Stimulated activated CD4-positive, alpha-beta T cell treated with anti-CD3 and anti-CD28 coated beads, TNF-alpha, amount 100 ng/mL, for 4 hours (primary cell): ENCODE measurements at places on chromosomes 2 and 18.

GRCh38 chr2:223000872-223001796 is 50.9 kb upstream of the KCNE4 start:
- DNase-seq: no peak

DNA sequence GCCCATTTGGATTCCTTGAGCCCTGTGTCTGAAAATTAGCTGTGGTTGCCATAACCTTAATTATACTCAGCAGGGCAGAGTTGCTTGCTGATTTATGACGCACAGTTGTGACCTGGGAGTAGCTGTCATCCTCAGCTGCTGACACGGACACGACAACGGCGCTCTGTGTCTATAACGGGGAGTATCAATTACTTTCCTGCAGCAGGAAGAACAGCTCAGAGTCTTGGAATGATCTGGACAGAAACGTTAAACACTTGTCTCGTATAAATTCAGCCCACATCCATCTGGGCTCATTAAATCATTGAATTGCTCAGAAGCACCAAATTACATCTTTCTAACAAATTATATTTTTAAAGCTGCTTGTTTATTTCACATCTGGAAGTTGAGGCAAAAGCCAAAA is 116.3 kb downstream of the SEPTIN10 start:
- no peak for DNase-seq

DNA sequence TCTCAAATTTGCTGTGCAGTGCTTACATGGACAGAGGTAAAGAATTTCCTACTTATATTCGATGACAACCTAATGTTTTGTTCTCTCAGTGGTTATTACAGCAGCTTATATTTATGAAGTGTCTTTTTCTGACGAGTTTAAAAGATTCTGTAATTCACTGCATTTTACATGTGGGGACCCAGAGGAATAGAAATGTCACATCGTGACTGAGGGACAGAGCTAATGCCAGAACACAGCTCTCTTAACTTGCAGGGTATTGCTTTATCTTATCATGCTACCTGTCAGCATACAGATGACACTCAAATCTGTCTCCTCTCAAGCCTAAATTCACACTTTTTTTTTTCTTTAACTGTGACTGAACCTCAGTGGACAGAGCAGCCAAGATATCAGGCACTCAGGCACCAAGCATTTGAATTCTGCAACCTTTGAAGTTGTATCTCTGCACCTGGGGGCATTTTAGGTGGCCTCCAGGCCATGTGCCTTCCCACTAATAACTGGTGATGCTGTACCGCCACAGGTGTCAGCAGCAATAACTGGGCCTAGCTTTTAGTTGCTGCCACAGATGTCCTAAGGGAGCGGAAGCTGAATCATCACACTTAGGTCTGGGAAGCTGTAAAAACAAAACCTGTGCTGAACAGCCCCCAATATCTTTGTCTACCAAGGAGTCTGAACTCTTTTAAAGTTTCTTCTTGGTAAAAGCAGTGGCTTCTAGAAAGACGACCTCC is 315.8 kb upstream of the NRP2 start:
- DNase-seq: no peak

GRCh38 chr2:242002944-242003343 is 133.4 kb downstream of the RTP5 start:
- no peak for DNase-seq

- DNase-seq: no peak
These were observed 263.6 kb downstream of the RNF144A start for GRCh38 chr2:7180638-7181370.

DNA sequence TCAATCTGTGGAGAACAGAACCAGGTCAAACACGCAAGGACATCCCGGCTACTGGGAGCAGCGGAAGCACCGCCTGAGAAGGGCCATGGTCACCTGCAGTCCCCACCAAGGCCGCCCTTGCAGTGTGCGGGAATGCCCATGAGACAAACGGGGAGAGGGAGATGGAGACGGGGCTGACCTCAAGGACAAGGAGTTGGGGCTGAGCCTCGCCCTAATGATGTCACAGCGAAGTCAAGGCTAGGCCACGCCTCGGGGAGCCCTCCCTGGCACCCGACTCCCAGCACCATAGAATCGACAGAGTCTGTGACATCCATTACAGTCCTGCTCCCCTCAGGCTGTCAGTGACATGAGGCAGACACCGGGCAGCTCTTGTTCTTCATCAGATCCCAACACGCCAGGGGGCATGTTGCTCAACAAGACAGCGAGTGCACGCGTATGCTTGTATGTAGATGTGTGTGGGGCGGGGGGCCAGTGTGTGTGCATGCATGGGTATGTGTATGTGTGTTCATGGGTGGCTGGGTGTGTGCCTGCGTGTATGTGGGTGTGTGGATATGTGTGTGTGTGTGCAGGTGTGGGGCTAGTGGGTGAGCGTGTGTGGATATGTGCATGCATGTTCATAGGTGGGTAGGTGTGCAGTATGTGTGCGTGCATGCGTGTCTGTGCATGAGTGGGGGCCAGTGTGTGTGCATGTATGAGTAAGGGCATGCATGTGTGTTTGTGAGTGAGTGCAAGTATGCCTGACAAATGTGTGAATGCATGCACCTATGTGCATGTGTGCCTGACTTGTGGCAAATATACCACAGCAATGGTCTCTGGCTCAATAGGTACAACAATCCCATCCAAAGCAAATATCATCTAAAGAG is 57.0 kb downstream of the ANKMY1 start:
- no peak for DNase-seq

GRCh38 chr2:25341011-25341727 is 556 bp downstream of the DNMT3A start:
- no peak for DNase-seq

GRCh38 chr2:55111570-55112228 is 61.4 kb upstream of the RTN4 start:
- no peak for DNase-seq

DNA sequence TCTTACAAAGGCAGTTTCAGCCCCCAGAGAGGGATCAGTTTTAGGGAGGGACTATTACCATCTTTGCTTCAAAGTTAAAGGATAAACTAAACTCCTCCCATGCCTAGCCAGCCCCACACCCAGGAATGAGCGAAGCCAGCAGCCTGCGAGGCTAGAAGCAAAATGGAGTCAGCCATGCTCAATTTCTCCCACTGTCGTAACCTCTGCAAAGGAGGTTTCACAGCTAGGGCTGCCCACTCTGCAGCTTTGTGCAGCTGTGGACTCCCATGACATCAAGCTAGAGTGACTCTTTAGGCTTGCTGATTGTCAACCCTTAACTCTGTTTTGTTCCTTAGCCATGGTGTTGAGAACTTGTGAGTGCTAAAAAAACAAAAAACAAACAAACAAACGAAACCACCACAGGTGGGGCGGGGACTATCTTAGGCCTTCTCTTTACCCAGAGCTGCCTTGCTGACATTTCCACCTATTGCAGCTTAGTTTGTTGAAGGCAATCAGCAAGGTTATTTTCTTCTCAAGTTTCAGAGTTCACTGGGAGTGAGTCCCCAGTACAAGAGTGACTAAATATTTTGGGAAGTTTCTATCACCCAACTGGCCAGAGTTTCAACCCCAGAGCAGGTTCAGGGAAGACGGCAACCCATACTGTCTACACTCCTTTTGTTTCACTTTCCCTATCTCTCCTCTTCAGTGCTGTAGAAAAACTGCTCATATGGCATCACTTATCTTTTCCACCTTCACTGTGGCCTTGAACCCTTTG is 592.1 kb downstream of the XIRP2 start:
- DNase-seq: no peak

DNA sequence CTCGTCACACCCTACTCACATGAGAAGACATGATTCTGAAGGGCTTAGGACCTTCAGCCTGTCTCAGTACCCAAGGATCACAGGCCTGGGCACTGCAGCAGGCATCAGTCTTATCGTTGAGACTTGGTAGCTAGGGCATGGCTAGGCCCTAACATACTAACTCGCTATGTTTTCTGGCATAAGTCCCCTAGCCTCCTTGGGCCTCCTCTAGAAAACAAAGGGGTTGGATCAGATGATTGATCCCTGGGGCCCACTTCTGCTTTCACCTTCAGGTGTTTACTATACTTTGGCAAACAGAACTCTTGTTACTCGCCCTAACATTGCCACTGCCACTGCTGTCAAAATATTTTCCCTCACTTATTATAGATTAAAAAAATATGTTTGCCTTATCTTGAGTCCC is 44.2 kb downstream of the VSNL1 start:
- DNase-seq: no peak

DNA sequence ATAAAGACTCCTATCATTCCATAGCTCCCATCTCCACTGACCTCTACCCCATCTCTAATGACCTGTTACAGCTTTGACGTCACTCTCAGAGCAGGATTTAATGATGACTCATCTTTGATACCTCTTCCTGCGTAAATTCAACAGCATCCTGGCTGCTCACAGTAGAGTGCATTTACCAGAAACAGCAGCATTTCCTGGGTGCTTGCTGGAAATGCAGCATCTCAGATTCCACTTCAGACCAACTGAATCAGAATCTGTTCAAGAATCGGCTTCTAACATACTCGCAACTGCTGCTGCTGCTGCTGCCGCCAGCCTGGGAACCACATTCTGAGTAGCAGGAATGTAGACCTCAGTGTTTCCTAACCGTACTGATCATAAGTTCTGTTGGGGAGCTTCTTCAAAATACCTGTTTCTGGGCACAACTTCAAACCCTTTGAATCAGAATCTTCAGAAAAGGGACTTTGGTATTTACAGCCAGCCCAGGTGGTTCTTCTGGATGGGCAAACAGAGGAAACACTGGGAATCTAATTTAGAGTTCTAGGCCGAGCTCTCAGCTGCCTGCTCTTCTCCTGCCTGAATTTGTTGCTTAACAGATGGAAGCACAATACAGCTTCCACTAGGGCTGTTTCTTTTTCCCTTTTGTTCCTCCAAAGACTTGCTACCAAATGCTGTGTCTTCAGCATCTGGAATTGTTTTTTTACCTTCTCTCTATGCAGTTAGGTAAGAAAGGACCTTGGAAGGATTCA is 241.4 kb downstream of the NCKAP5 start:
- no peak for DNase-seq

GRCh38 chr2:135473567-135473966 is 57.5 kb downstream of the ZRANB3 start:
- no peak for DNase-seq
